H4 (cell line): ENCODE measurements at places on chromosomes 1 and 21.

- DNase-seq: no peak
Measured at GRCh38 chr1:29090937-29091618, 32.6 kb downstream of the TMEM200B start.

DNA sequence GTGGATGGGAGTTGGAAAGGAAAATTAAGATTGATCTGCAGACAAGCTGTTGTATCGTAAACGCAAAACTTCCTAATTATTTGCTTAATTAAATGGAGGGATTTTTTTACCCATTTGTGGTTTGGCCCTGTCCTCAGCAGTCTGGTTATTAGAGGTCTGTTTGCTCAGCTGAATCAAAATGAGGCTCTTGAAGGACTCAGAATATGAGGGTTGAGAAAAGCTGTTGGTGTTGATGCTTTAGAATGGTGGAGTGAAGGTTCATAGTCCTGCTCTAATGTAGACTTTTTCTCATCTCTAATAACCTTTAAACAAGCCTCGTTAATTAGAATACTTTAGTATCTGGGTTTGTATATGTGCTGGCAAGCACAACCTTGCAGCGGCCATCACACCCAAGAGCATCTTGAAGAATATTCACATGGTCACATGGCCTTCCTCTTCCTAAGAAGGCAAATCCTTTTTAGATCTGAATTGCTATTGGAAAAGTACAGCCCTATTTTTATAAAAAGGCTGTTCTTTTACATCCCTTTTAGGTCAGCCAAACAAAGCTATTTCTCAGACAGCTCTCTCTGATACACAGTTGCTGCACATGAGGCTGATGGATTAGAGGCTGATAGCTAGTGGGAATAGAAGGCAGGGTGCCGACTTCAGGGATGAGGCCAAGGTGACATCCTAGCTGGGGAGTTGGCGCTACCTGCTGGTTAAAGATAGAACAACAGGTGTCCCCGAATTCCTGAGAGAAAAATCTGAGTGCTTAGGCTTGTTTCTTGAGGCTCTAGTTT lies 53.8 kb downstream of the MACF1 start:
- peak; percentile 42 for DNase-seq

DNA sequence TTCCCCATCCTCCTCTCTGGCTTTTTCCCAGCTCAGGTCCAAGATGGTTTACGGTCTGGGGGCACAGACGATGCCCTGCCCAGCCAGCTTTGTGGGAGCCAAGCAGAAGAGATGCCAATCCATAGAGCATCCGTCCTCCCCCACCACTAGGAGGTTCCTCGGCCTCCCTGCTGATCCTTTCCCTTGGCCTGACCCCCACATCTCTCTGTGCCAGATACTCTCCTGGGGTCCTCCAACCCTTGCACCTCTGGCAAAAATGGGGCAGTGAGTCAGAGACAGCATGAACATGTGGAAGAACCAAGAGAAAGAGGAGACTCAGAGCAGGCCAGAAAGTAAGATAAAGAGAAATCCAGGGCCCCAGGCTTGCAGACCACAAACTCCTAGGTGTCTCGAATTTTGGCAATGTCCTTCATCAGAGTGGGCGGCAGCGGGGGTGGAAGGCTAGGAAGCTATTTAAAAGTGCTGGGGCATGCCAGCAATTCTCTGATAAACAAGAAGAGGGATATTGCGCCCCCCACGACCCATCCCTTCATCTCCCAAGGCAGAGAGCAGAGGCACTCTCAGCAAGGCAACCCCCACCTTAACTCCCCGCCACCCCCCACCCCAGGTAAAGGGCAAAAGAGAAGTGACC lies 11.4 kb downstream of the BLACAT1 start:
- DNase-seq: no peak

DNA sequence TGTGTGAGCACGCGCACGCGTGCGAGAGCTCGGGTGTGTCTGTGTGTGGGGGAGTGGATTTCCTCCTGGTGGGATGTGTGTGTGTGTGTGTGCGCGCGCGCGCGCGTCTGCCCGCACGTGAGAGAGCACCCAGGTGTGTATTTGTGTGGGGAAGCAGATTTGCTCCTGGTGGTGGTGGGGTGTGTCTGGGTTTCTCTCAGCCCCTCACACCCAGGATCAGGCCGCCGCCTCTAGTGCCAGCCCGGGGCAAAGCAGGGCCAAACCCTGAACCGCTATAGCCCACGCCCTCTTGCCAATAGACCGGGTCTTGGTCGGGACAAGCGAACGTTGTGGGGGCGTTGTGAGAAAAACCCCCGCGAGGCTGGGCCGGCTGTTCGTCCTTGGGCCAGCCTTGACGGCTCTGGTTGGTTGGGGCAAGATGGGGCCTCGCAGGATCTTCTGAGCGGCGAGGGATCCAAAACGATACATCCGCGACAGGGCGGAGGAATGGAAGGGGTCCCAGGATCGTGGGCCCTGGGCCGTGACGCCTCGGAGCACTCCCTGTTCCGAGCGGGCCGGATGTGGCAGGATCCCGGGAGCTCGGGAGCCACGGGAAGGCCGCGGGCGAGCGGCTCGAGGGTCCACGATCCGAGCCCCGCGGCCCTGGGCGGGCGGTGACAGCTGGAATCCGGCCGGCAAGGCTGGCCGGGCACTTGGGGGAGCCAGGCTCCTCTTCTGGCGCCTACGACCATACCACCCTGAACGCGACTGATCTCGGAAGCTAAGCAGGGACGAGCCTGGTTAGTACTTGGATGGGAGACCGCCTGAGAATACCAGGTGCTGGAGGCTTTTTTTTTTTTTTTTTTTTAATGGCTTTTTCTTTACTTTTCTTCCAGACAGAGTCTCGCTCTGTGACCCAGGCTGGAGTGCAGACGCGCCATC lies 68.2 kb downstream of the RNF187 start:
- no peak for DNase-seq

- no peak for DNase-seq
Measured at GRCh38 chr1:163397451-163398200, 75.9 kb downstream of the NUF2 start.

GRCh38 chr1:27136236-27136551 lies 18.7 kb downstream of the SLC9A1 start:
- no peak for DNase-seq

- DNase-seq: no peak
Measured at GRCh38 chr1:112698366-112699310, 8.3 kb downstream of the RHOC start.

GRCh38 chr1:36918604-36919003 lies 115.7 kb downstream of the GRIK3 start:
- no peak for DNase-seq

GRCh38 chr21:31873275-31873695 lies 465 bp downstream of the HUNK start:
- DNase-seq: no peak

DNA sequence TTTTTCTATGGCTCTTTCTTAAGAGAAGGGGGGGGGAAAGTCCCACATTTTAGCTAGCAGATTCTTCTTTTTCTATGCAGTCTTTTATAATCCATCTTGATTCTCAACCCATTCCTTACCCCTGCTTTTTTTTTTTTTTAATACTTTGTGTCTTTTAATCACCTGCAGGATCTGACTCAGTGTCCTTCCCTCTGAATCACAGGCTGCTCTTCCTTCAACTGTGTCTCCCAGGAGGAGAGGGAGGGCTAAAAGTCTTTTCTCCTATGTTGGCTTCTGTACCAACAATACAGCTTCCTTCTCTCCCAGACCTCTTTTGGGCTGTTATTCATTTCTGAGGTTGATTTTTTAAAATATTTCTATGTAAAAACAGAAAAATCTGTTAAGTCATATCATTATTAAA lies 686.2 kb downstream of the ADGRL2 start:
- no peak for DNase-seq

DNA sequence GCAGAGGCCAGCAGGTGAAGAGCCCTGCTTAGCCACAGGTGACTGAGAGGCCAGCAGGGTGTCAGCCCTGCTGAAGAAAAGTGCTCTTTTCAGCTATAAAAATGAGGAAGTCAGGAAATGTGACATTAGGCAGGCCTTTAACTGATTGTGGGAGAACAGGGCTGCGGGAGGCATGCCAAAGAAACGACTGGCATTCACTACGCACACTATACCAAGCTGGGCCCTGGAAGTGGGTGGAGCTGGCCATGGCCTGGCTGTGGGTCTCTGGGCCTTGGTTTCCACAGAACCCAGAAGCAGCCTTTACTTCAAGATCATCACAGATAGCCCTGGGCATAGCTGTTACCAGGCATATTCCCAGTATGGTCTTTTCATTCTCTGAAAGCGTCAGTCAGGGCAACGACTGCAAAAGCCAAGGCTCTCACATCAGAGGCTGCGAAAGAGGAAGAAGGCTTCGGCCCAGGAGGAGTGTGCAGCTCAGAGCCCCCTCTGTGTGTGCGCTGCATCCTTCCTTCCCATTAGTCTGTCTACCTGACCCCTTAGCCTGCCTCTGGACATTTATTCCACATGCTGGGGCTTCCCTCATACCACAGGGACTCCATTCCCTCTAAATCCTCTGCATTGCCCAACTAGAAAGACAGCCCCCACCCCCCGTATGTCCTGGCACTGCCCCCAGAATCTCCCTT lies 14.3 kb downstream of the SLC2A1 start:
- DNase-seq: no peak

GRCh38 chr21:42307106-42307505 lies 8.1 kb downstream of the TFF3 start:
- no peak for DNase-seq

- DNase-seq: no peak
Measured at GRCh38 chr1:160451119-160451858, 50.9 kb downstream of the VANGL2 start.

- DNase-seq: peak; percentile 42
Measured at GRCh38 chr1:21264898-21265297, 25.4 kb downstream of the ECE1 start.

DNA sequence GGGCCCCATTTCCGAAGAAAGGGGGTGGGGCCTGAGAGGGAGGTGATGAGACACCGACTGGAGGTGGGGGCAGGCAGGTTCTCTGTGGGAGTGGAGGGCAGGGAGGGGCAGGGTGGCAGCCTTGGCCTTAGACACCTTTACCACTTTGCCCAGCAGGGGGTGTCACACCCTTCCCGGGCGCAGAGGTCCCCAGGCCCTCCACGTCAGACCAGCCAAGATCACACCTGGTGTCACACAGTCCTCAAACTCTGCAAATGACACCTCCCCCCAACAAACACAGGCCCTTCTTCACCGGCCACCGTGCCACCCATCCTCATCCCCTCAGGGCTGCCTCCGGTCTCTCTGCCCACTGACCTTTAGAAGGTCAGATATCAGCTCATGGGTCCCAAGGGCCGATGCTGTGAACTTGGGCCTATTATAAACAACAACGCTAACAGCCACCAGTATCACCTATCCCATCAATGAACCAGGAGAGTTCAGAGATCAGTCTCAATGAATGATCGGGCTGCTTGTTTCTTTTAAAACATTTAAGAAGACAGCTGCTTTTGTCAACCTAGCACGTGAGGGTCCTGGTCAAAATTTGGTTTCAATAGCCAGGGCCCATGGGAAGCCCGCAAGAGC lies 103.9 kb downstream of the CASZ1 start:
- DNase-seq: peak; percentile 30

DNA sequence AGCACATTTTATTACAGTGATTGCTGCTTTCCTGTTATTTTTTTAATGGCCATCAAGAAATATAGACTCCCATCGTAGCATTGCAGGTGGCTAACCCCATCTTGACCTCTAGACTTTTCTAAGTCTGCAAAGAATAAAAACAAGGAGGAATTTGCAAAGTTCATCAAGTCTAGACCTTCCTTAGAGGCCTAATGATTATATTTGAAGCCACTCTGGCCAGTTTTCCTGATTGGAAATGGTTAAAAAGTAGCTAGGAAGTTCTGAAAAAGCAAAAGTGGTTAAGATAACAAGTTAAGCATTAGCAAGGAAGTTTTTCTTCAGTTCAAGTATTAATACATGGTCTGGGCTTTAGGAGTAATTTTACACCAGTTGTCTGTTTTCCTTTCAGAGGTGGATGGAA lies 16.7 kb upstream of the KCNJ15 start:
- DNase-seq: no peak

DNA sequence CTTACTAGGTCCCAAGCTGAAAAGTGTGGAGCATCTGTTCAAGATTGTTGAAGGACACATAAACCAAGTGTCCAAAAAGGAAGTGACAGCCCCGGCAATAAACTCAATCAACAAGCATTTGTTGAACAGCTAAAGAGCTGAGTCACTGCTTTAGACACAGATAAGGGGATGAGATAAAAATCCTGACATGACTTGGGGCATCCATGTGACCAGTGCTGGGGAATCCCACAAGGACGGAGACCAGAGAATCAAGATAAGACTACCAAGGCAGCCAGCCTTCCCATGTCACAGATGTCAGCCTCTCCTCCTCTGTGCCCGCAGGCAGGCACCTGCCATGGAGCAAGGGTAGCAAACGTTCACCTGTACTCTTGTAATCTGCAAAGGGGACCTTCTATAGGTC lies 118.6 kb upstream of the KAZN start:
- no peak for DNase-seq

- DNase-seq: no peak
Measured at GRCh38 chr1:157176016-157176415, 37.8 kb upstream of the ETV3 start.

- DNase-seq: no peak
Measured at GRCh38 chr1:232900818-232901217, 49.6 kb upstream of the NTPCR start.

DNA sequence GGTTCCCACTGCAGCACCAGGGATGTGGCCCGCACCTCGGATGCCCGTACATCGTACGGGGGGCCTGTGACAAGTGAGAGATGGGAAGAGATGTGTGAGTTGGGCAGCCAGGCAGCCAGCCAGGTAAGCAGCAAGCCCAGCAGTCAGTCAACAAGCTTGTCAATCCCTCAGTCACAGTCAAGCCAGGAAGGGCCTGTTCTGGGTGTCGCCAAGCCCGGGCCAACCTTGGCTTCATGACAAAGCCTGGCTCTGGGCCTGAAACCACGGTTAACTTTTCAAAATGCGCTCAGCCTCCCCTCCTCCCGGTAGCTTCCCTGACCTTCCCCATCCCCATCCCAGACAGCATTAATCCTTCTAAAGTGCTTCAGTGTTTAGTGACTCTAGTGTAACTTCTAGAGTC lies 31.8 kb downstream of the MYOM3 start:
- DNase-seq: no peak

GRCh38 chr1:193558491-193559028 lies 372.1 kb upstream of the B3GALT2 start:
- peak; percentile 91 for DNase-seq

DNA sequence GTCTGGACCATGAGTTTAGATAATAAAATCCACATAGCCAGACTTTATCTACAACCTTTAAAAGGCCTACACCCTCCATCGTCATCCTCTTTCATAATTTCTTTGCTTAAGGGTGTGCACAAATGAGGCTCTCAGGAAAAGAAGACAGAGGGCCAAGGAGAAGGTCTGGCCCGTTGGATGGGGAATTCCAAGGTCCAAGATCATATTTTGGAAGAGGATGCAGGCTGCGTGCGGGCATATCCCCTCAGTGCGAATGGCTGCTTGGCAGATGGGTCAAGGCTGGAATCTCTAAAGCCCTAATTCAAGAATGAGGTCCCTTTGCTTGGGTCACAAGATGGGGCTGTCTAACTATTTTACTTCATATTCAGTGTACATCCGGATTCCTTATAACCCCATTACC lies 782.2 kb upstream of the NCAM2 start:
- no peak for DNase-seq

GRCh38 chr1:205004351-205004750 lies 38.7 kb upstream of the CNTN2 start:
- DNase-seq: no peak

- DNase-seq: no peak
Measured at GRCh38 chr1:64848803-64849202, 103.9 kb downstream of the RAVER2 start.
